ENCODE measurements at places on chromosomes 16 and 17.

DNA sequence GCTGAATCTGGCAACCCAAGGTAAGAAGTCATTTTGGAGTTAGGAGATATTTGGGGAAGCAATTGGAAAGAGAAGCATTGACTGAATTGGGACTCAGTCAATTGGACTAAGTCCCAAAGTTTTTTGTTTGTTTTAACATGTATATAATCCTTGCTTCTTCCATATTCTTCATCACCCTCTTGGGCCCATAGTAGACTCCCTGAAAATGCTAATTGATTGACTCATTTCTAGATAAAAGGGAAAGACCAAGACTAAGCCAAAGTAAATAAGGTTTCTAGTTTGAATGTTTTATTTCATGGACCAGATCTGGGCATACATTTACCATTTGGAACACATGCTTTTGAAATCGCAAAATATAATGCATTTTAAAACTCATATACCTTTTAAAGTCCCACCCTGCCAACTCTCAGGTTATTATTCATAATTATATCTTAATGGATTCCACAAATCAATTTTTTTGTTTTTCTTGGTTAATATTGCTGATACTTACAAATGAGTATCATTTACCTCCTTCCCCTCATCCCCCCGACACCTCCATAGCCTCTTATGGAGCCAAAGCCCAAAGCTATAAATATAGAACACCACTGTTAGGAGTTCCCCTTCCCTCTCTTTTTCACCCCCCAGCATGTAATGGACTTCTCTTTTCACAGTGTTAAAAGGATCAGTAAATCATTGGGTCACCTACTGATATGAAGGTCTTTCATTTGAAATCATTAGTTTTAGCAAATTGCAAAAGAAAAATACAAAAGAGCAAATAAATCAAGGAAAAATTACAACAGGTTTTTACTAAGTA is 674.0 kb upstream of the SOX9 start:
- no peak for DNase-seq

- no peak for DNase-seq
These were observed 24.0 kb downstream of the REXO5 start for GRCh38 chr16:20830372-20830771.

GRCh38 chr17:39194089-39194984 is 3.1 kb downstream of the CACNB1 start:
- peak; percentile 67 for DNase-seq

DNA sequence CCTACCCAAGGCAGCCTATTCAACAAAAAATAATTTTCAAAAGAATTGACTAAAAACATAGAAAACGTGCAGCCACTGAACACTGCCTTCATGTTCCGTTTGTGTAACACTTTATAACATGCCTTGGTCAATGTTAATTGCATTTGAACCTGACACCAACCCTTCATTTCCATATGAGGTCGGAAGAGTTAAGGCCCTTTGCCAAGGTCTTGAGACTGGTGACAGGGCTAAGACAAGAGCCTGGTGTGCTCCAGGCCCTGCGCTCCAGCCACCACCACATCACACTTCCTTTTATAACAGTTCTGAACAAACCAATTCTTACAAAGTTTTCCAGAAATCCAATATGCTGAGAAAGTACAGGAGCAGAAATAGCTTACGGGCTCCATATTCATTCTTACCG is 4.2 kb downstream of the BBS2 start:
- no peak for DNase-seq

GRCh38 chr16:9446471-9447194 is 355.2 kb downstream of the HAPSTR1 start:
- no peak for DNase-seq
